DMS53 (cell line): ENCODE measurements at places on chromosomes 1 and 21.

GRCh38 chr1:66415866-66416265 lies 118.1 kb upstream of the SGIP1 start:
- no peak for DNase-seq

DNA sequence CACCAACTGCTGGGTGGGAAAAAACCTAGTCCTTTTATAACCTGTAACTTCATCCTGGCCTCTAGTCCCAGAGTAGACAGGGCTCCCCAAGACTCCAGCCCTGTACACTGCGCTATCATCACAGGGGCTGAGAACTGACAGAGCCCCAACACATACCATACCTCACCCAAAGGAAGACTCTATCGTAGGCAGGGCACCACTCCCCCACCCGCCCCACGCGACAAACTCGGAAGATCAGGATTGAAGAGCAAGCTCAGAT lies 15.8 kb downstream of the INPP5B start:
- no peak for DNase-seq

DNA sequence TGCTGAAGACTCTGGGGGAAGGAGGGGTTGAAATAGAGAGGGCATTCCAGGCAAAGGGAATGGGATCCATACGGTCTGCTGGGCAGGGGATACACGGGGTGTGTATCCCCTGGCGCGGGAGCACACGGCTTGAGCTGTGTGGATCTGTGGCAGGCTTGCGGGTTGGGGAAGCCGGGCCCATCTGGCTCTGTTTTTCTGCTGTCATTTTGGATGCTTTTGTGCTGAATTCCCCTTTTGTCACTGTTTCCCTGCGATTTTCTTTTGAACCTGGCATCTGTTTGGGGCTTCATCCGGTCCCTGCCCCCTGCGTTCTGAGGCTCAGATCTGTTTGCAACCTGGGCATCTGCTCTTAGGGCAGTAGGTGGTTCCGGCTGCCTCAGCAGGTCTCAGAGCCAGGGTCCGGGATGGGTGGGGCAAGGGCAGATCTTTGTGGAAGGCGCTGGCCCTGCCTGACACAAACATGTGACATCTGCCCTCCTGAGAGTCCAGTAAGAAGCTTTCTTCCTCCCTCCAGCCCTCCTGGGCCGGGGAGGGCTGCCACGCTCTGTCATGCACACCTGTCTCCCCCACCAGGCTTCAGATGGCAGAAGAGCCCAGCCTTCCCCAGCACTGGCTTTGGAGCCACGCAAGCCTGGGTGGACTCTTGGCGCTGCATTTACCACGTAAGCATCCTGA lies 84.0 kb downstream of the IGSF21 start:
- DNase-seq, result no peak

DNA sequence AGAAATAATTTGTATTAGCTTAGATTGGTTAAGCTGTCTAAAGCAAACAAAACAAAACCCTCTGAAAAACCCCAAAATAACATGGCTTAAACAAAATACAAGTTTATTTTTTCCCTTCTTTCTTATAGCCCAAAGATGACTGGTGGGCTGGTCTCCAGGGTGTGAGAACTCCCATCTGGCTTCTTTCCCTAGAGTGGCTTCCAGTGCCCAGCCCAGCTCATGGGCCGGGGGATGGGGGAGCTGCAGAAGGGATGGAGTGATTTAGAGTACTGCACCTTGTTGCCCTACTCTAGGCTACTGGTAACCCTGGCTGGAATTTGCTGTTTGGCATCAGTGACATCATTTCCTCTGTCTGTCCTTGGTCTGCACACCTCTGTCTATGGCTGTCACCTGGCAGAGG lies 223.0 kb downstream of the PBX1 start:
- peak; percentile 57 for DNase-seq

GRCh38 chr1:226110249-226111097 lies 48.0 kb downstream of the H3-3A start:
- peak; percentile 90 for DNase-seq

DNA sequence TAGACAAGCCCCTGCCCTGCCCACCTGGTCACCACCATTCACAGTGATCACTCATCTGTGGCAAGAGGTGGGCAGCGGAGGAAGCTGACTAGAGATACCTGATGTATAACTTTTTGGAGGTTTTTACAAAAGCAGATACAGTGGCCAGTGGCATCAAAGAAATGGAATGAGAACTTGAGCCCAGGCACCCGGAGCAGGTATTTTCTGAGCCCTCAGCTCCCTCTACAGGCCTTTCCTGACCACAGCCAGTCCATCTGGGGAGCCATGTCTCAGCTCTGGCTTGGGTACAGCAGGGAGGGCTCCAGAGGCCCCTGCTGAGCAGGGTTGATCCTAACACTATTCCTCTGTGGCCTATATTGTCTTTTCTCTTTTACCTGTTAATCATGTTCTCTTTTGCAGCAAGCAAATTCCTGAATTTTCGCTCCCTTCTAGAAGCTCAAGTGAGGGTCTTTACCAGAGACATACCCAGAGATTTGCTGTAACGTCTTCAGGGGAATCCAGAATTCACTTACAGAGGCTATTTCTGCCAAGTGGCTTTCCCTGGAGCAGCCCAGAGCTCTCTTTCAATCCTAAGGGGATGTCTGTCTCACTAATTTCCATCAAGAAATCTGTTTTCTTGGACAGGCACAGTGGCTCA lies 27.3 kb downstream of the GPR157 start:
- DNase-seq, result peak; percentile 72

- no peak for DNase-seq
Measured at GRCh38 chr21:17537299-17537698, 24.5 kb downstream of the CXADR start.

DNA sequence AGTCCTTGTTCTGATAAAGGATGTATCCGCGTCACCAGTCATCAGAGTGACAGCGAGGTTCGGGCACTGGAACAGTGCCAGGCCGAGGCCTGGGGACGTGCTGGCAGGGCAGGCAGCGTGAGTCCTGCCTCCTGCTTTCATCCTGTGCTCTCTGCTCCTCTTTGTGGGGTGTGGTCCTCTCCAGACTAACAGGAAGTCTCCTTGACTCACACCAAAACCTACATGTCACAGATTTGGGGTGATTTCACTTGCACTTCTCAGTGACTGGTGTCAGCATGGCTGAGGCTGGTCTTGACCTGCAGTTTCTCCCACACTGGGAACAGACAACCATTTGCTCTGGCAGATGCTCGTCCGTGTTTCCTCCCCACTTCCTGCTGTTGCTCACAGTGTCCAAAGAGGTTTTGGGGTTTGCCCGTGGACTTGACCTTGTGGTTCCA lies 8.8 kb upstream of the NLRP3 start:
- no peak for DNase-seq

DNA sequence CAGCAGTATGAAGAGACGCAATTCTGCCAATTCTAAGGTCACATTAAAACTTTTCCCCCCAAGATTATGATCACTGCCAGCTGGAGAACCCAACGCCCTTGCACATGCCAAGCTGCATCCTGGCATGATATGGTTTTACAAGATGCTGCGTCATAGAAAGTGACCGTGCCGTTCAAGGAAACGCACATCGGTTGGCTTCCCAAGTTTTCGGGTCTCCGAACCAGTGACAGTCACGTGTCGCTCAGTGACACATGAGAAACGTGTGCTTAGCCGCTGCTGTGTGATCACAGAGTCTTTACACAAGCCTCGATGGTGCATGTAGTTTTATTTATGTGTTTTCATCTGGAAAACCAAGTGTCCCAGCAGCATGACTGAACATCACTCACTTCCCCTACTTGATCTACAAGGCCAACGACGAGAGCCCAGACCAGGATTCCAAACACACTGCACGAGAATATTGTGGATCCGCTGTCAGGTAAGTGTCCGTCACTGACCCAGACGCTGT lies 7.4 kb downstream of the SMIM1 start:
- no peak for DNase-seq

DNA sequence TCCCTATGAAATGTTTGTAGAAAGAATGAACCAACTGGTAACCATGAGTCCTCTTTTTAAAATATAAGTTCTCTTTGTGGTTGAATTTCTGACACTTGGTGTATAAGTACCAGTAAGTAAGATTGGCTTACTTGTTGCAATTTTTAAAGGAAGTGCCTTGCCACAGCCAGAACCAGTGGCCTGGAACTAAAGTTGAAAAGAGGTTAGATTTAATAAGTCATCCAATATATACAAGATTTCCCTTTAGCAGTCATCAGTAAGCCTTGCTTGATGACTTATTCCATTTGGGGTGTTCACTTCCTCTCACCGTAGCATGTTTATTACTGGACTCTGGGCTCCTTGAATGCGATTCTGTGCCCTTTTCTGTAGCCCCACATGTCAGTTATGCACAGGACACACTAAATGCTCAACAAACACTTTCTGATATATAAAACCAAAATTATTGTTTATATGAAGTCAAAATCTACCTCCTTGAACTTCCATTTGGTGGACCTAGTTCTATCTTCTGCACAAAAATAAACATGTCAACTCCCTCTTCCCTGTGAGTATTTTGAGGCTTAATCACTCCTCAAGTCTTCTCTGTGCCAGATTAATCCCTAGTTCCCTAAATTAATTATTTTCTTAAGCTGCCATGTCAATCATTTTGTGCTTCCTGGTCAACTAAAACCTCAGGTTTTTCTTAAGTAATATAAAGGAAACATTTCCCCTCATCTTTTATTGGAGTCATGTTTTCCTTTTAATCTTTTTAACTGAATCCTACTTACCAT lies 218.1 kb downstream of the ST6GALNAC3 start:
- no peak for DNase-seq
